ENCODE measurements at places on chromosomes 11 and 22.
A peak's percentile ranks its signal among the peaks of the same experiment; 100 is the strongest.

DNA sequence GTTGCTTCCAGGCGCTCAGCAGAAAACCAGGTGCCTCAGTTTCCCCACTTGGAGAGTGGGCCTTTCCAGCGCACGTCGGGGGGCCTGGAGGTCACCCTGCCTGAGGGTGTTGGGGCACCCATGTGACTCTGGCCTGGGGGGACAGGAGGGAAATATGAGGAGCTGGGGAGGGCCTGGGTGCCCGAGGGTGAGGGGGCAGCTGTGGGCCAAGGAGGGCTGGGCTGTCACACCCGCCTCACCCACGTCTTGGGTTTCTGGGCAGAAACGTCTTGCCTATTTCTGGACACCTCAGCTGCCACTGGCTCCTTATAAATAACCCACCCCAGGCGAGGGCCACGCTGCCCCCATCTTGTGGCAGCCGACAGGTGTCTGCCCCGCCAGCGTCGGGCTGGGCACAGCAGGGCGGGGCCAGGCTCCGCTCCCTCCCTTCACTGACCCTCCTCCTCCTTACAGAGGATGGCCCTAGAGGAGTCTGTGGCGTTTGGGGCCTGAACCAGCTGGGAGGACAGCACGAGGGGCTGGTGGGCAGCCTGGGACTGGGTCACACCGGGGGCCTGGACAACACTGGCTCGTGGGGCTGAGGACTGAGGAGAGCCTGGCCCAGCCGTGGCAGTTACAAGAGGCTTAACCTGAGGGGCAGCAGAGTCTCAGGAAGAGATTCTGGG, 1.5 kb downstream of the TNNT3 start:
- no peak for DNase-seq

DNA sequence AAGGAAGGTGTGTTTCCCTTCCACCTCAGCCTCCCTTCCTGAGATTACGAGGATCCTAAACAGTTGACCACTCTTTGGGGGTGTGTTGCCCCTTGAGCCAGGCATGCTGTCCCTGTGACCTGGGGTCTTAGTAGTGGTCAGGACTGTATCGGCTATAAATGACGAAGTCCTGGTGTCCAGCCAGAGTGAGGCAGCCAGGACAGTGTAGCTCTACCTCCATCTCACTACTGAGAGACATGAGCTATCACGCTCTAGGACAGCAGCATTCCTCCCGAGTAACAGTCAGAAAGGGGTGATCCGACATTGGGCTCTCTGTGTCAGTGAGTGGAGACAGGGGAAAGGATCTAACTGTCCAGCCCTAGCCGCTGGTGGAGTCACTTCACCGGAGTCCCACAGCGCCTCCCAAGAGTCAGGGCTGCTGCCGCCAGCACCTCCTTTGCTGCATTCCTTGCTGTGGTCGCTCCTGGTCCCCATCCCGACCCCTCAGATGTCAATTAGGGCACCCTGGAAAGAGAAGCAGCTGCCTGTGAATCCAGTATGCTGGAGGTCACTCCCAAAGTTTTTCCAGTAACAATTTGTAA, 3.3 kb upstream of the B3GNT6 start:
- no peak for DNase-seq

DNA sequence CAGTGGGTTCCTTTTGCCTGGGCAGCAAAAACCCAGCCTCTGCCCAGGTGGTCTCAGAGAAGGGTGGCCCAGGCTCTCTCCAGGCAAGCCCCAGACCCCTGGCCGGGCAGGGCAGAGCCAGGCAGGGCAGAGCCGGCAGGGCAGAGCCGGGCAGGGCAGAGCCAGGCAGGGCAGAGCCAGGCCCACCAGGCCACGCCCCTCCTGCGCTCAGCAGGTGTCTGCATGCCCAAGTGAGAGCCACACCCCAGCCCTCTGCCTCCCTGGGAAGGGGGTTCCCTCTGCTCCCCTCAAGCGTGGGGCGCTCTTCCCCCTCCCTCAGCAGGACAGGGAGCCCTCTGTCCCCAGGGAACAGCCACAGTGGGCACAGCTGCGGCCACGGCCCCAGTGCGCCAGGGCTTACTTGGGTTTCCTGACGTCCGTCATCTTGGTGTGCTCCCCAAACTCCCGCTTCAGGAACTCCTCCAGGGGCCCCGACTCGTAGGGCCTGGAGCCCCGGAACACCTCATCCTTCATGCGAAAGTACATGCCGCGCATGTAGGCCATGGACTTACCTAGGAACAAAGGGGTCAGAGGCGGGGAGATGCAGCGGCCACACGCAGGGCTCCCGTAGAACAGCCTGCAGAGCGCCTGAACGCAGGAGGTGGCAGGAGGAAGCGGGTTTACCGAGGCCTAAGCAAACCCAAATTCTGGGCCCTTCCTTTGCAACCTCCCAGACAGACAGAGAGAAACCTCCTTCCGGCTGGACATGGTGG, 10.1 kb upstream of the BAIAP2L2 start:
- DNase-seq: no peak

DNA sequence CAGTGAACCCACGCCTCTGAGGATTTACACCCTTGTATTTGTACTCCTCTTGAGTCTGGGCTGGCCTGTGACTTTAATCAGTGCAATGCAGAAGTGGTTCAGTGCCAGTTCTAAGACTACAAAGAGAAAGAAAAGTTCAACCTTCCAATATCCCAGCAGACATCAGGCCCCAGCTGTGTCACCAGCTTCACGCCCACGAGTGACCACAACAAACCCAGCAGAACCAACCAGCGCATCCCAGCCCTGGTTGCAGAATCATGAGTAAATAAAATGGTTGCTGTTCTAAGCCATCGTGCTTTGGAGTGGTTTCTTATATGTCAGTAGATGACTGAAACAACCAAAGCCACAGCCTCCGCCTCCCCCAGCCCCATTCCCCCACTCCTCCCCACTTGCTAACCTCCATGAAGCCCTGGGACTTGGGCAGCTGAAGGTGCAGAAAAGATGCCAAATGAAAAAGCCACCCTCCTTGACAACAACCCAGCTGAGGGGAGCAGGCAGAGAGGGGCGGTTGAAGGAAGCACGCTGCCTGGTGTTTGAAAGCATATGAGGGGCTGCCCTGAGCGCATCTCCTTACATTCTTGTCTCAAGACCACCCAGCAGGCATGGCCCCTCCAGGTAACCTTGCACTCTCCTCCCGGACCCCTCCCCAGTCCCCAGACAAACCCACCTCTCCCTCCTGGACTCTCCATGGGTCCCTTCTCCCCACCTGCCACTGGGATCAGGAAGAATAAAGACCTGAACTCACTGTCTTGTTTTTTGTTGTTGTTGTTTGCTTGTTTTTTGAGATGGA, 20.9 kb downstream of the TSKU start:
- DNase-seq: peak; percentile 11

DNA sequence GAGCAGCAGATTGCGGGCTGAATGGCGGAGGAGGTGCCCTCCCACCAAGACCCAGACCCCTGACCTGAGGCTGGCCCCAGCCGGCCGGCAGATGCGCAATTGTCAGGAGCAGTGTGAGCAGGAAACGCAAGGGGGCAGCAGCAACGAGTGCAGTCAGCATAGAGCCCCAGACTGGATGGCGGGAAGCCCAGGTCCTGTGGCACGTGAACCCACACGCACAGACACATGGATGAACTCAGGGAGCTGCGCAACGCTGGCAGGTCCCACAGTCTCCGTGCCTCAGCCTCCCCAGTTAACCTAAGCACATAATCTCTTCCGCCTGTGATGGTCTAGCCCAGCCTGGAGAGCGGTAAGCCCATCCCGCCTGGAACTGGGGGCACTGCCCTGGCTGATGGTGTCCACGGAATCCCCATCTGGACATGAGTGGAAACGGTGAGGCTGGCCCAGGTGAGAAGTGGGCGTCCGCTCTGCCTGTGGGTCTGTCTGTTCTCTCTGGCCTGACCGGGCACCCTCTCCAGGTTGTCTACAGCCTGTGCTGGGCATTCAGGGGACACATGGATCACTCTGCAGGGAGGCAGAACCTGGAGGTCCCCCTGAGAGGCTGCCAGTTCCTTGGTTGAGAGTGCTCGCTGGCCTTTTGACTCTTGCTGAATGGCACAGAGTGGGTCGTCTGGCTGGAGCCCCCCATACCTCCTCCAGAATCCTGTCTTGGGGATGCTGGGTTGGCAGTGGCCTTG, 626 bp upstream of the TBX10 start:
- DNase-seq: no peak

DNA sequence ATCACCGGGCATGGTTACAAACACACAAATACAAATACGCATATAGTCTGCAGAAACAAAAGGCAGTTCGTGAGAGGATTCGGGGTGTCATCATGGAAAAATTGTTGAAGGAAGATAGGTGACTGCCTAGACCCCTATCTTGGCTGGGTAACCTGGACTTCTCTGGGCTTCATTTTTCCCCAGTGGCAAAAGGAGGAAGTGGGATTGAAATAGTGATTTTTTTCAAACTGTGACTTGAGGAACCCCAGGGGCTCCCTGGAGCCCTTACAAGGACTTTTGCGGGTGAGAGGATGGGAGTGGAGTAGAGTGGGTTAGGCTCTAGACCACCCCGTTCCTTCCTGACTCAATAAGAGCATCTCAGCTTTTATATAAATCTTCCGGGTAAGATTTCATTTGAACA, 1.0 kb upstream of the ELF5 start:
- DNase-seq: no peak

GRCh38 chr11:58719406-58720117, 12.2 kb downstream of the GLYAT start:
- DNase-seq: no peak

DNA sequence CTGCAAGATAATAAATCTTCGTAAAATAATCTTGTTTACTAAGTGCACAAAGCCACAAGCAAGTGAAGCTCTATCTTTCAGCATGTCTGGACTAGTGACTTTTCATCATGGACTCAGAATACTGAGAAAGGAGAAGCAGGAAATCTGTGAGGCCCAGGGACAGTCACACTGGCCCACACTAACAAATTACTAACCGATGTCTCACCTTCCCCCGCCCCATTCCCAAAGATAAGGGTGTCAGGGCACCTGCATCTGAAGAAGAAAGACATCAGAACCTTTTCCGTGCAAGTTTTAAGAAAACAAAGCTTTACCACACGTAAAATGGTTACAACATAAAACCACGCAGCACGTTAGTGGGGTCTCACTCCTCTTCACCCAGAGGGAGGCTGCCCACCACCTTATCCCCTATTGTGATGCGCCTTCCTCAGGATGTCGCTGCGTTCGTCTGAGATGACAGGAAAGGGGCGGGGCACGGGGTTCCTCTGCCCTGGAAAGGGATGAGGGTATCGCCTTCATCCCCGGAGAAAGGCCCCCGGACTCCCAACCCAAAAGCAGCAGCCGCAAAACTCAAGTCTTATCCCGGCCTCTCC, 616 bp downstream of the BTBD10 start:
- DNase-seq: peak; percentile 30

- DNase-seq: no peak
Measured at GRCh38 chr11:83436855-83437254, 150.7 kb upstream of the CCDC90B start.

DNA sequence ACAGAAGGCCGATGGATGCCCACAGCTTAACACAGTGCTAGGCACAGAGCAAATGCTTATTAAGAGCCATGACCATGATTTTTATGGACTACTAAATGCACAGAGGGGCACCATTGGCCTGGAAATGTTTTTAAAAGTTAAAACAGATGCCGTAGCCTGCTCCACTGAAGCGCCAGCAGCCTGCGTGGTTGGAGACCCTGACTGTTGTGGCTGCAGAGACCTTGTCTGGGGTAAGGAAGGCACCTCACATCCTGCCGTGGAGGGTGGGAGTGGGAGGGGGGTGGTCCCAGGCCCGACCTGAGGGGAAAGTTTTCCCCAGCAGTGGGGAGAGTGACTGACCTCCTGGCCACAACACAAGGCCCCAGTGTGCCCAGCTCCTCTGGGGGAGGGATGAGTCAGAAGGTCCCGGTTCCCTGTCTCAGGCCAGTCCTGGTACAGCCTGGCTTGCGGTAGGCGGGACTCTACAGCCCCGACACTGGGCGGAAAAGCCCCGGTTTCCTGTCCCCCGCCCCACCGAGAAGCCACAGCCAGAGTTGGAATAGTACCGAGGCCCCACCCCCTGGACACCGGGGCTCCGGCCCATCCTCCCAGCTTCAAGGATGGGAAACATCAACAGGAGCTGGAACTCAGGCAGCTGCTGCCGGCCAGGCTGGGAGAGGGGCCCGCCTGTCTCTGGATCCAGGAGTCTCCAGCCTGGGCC, 7.0 kb downstream of the CHST1 start:
- no peak for DNase-seq

DNA sequence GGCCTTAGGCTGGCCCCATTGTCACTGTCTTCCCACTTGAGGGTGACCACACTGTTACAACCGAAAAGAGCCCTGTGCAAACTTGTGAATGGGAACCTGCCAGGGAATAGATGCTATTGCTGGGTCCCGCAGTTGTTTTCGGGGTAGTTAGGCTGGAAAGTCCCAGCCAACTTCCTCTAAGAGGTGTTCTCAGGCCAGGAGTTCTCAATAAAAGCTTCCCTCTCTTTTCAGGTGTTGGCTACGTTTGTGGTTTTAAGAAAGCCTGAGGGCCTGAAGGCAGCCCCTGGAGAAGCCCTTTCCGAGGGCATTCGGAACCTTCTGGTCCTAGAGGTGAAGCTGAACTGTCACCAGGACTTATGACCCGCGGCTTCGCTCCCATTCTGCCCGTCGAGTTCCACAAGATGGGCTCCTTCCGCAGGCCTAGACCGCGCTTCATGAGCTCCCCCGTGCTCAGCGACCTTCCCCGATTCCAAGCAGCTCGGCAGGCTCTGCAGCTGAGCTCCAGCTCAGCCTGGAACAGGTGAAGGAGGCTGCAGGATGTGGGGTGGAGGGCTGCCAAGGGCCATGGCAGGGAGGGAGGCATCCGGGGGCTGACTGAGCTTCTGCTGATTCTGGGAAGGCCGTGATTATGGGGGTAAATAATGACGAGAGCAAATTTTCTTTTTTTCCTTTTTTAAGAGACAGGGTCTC, 104.8 kb downstream of the PRR5L start:
- no peak for DNase-seq

GRCh38 chr11:45211732-45212131, 65.3 kb downstream of the PRDM11 start:
- DNase-seq: no peak

DNA sequence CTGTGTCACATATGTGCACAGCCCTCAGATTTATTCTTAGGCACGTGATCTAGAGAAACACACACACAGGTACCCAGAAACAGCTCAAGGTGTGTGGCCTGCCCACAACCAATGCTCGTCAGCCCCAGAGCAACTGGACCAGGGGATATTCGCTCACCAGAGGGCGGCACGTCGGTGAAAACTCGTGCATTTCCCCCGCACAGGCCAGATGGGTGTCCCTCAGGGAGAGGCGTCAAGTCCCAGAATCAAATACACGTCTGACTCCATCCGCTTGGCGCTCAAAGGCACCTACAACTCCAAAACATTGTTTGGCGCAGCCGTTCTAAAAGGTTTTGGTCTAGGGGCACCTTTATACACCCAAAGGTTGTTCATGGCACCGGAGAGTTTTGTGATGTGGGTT, 429.0 kb downstream of the BRD1 start:
- no peak for DNase-seq

All from activated T-helper 1 cell treated with anti-CD3 and anti-CD28 coated beads, Interleukin-2, amount 50 U/mL, for 16 hours (primary cell).